ENCODE measurements at places on chromosomes 7 and 10. TPM values are rescaled to one million over a fixed set of nuclear protein-coding genes. Genes with fewer than 3 reads are reported as not detected.
A peak's percentile ranks its signal among the peaks of the same experiment; 100 is the strongest.

Gene NUTM2E
- total RNA-seq = 0.89 TPM

DNA sequence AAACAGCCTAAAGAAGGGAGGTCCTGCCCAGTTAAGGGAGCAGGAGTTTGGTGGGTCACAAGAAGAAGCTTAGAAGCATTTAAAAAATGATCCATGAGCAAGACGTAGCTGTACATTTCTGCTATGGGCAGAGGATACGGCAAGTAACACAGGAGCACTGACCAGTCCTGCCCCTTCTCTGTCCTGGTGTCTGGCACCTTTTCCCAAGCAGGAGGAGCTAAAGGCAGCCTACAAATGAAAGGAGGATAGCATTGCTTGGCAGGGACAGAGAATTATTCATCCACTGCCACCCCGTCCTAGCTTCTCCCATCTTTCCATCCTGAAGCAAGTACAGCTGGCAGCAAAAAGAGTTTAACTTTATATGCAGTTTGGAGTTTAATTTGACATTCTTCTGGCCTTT, 1077.6 kb downstream of the TYW1 start:
- no peaks in the 10 kb centered on the region for H3K27me3 ChIP-seq
- no peak overlapping the region for H3K4me3 ChIP-seq
- H3K36me3 ChIP-seq = no peaks in the 10 kb centered on the region

GRCh38 chr7:114818501-114818900, 103.4 kb upstream of the MDFIC start:
- no peak for DNase-seq
- H3K36me3 ChIP-seq = no peaks in the 10 kb centered on the region
- H3K27me3 ChIP-seq = no peaks in the 10 kb centered on the region
- no peak overlapping the region for H3K4me3 ChIP-seq

Gene ABCB1
- not detected for total RNA-seq

DNA sequence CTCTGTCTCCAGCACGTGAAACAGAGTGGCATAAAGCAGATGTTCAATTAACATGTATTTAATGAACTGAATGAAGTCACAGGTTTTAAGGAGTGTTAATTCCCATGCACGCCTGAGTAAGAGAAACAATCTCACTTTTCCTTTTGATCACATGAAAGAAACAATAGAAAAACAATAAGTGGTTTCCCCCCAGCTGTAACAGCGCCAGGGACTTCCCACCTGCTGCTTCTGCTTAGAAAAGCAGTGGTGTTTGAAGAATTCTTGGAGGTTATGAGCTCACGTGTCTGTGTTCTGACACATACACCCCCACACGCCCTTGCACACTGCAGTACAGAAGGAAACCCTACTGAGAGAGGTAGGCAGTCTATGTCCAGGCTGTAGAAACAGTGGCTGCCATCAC, 51.3 kb upstream of the FRMD4A start:
- no peaks in the 10 kb centered on the region for H3K36me3 ChIP-seq
- H3K27me3 ChIP-seq = no peaks in the 10 kb centered on the region
- H3K4me3 ChIP-seq = no peak overlapping the region
- H3K4me1 ChIP-seq = peaks cover 58% of the 10 kb centered on the region
- H3K27ac ChIP-seq = peak overlapping the region; percentile 72

Gene PAX4
- not detected for total RNA-seq

- no peak overlapping the region for H3K27ac ChIP-seq
- no peak for DNase-seq
- H3K36me3 ChIP-seq = no peaks in the 10 kb centered on the region
- H3K4me3 ChIP-seq = no peak overlapping the region
- H3K27me3 ChIP-seq = peaks cover 6% of the 10 kb centered on the region
Observed at GRCh38 chr7:28207486-28208158, 27.0 kb upstream of the JAZF1 start.

GRCh38 chr10:69801434-69802315, at the start of gene COL13A1:
Gene COL13A1 (plus strand): TSS chr10:69801906. CDS start chr10:69802424, 518 bp downstream.
- no peaks in the 10 kb centered on the region for H3K36me3 ChIP-seq
- H3K4me3 ChIP-seq = peak within 1 kb of the TSS; percentile 86

- H3K36me3 ChIP-seq = no peaks in the 10 kb centered on the region
- no peaks in the 10 kb centered on the region for H3K4me1 ChIP-seq
- peaks cover 16% of the 10 kb centered on the region for H3K27me3 ChIP-seq
- H3K4me3 ChIP-seq = no peak overlapping the region
- H3K27ac ChIP-seq = no peak overlapping the region
- no peak for DNase-seq
Observed at GRCh38 chr7:97081521-97082300, 35.8 kb upstream of the SDHAF3 start.

GRCh38 chr10:101161494-101162299, 30.6 kb downstream of the TLX1 start:
- H3K27me3 ChIP-seq = peaks cover 78% of the 10 kb centered on the region
- peaks cover 4% of the 10 kb centered on the region for H3K4me1 ChIP-seq
- H3K27ac ChIP-seq = no peak overlapping the region
- peak; percentile 90 for DNase-seq

DNA sequence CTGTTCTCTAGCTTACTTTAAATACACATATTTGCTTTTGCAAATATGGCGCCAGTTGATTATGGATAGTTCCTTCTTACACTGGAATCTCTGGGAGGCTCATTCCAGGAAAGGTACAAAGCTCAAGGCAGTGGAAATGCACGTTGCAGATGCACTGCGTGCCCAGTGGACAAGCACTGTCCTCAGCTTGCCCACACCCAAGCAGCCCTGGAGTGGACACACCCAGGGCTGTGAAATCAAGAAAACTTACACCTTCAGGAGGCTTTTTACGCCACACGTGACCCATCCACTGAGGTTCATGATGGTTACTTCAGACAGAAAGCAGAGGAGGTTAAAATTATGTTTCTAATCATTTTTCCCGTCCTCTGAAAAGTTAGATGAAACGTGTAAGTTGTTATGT, 248.5 kb downstream of the VTI1A start:
- no peak overlapping the region for H3K4me3 ChIP-seq
- no peaks in the 10 kb centered on the region for H3K27me3 ChIP-seq
- peaks cover 3% of the 10 kb centered on the region for H3K36me3 ChIP-seq
- no peak overlapping the region for H3K27ac ChIP-seq
- peaks cover 13% of the 10 kb centered on the region for H3K4me1 ChIP-seq
- no peak for DNase-seq

- DNase-seq = no peak
- H3K4me3 ChIP-seq = no peak overlapping the region
- no peak overlapping the region for H3K27ac ChIP-seq
- no peaks in the 10 kb centered on the region for H3K4me1 ChIP-seq
- no peaks in the 10 kb centered on the region for H3K27me3 ChIP-seq
- peaks cover 20% of the 10 kb centered on the region for H3K36me3 ChIP-seq
Observed at GRCh38 chr7:81264116-81264515, 345.3 kb upstream of the SEMA3C start.

Gene ATRNL1
- 20.2 TPM for total RNA-seq

Gene DEPP1
- total RNA-seq = 10.3 TPM

DNA sequence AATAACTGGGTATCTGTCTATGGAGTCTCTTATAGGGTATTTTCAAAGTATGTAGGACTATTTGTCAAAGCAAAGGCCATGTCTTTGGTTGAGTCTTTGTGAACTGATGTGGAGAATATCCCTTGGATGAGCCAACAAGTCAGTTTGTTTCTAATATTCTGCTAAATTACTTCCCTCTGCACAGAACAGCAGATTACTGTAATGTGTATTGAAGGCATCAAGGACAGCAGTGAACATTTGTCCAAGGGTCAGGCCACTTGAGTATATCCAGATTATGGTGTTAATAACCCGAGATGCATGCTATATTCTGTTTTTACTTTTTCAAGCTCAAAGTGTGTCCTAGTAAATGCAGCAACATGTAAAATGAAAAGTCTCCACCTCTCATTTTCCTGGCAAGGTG, 144.2 kb upstream of the GLI3 start:
- H3K27me3 ChIP-seq = no peaks in the 10 kb centered on the region
- H3K27ac ChIP-seq = peak overlapping the region; percentile 82
- no peaks in the 10 kb centered on the region for H3K36me3 ChIP-seq
- no peak for DNase-seq

Gene ABCC2
- total RNA-seq = 0.24 TPM

Gene CC2D2B
- 0.46 TPM for total RNA-seq

DNA sequence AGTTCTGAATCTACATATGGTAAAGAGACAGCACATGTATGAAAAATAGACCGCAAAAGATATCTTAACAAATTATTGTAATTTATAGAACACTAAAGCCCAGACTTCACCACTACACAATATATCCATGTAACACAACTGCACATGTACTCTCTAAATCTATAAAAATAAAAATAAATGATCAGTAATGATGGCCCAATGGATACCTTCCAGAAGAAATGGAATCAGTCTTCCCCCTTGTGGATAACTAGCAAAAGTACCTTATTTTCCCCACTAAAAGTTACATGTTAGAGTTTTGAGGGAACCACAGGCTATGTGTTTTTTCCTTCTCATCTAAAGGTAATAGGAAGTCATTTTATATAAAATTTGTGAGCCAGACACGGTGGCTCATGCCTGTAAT, 25.7 kb downstream of the C7orf25 start:
- H3K4me3 ChIP-seq = no peak overlapping the region
- H3K27ac ChIP-seq = no peak overlapping the region
- H3K27me3 ChIP-seq = peaks cover 7% of the 10 kb centered on the region
- no peak for DNase-seq
- H3K36me3 ChIP-seq = no peaks in the 10 kb centered on the region
- H3K4me1 ChIP-seq = peaks cover 19% of the 10 kb centered on the region

Gene EIF5AL1
- total RNA-seq = not detected

- H3K27ac ChIP-seq = peak overlapping the region; percentile 56
- H3K4me1 ChIP-seq = peaks cover 18% of the 10 kb centered on the region
- no peak for DNase-seq
- no peaks in the 10 kb centered on the region for H3K36me3 ChIP-seq
- no peak overlapping the region for H3K4me3 ChIP-seq
- peaks cover 12% of the 10 kb centered on the region for H3K27me3 ChIP-seq
Observed at GRCh38 chr10:67790534-67791408, 47.2 kb downstream of the DNAJC12 start.

Gene TMEM176A
- total RNA-seq = not detected

Gene NEUROD6
- not detected for total RNA-seq

GRCh38 chr10:63150745-63151144, 17.6 kb downstream of the NRBF2 start:
- H3K4me1 ChIP-seq = peaks cover 3% of the 10 kb centered on the region
- H3K27me3 ChIP-seq = no peaks in the 10 kb centered on the region
- no peak for DNase-seq
- no peak overlapping the region for H3K27ac ChIP-seq
- H3K36me3 ChIP-seq = peaks cover 41% of the 10 kb centered on the region
- H3K4me3 ChIP-seq = no peak overlapping the region

GRCh38 chr10:21388589-21388988, 136.9 kb downstream of the SKIDA1 start:
- H3K36me3 ChIP-seq = no peaks in the 10 kb centered on the region
- no peak for DNase-seq
- peaks cover 21% of the 10 kb centered on the region for H3K4me1 ChIP-seq
- H3K27ac ChIP-seq = no peak overlapping the region
- H3K4me3 ChIP-seq = no peak overlapping the region
- H3K27me3 ChIP-seq = no peaks in the 10 kb centered on the region

GRCh38 chr10:80414142-80414895, 6.0 kb downstream of the PRXL2A start:
- H3K4me3 ChIP-seq = peak overlapping the region; percentile 4
- no peak for DNase-seq
- H3K27me3 ChIP-seq = no peaks in the 10 kb centered on the region
- peaks cover 61% of the 10 kb centered on the region for H3K4me1 ChIP-seq
- H3K36me3 ChIP-seq = no peaks in the 10 kb centered on the region

DNA sequence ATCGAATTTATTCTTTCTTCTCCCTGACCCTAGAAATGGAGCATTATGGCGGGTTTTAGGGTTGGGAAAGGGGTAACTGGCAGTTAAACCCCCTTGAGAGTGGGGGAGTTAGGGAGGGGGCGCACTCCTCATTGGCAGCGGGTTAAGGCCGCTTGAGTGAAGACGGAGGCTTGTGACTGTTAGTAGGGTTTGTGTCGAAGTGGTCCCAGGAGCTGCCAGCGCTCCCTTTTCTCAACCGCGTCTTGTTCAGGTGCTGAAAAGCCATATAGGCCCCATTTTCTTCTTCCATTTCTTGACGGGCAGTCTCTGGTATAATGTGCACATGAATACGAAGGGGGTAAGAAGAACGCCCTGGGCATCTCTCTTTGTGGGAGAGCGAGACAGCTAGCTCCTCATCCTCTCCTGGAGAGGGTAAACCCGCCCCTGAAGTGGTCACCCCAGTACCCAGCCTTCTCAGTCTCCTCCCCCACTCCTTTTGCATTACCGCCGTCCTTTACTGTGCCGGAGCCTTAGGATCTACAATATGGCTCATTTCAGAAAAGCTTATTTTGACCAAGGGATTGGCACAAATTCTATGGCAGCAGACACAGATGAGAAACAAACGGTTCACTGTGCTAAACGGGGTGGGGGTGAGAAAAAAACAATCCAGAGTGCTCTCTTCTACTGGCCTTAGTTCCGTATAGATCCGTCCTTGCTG, 836 bp downstream of the KMT2E start:
- H3K4me1 ChIP-seq = peaks cover 38% of the 10 kb centered on the region
- H3K4me3 ChIP-seq = peak overlapping the region; percentile 98
- DNase-seq = no peak

GRCh38 chr10:95388539-95388938, 97.7 kb upstream of the PDLIM1 start:
- H3K4me1 ChIP-seq = peaks cover 32% of the 10 kb centered on the region
- no peaks in the 10 kb centered on the region for H3K36me3 ChIP-seq
- no peak for DNase-seq
- H3K27me3 ChIP-seq = peaks cover 32% of the 10 kb centered on the region
- H3K27ac ChIP-seq = no peak overlapping the region

DNA sequence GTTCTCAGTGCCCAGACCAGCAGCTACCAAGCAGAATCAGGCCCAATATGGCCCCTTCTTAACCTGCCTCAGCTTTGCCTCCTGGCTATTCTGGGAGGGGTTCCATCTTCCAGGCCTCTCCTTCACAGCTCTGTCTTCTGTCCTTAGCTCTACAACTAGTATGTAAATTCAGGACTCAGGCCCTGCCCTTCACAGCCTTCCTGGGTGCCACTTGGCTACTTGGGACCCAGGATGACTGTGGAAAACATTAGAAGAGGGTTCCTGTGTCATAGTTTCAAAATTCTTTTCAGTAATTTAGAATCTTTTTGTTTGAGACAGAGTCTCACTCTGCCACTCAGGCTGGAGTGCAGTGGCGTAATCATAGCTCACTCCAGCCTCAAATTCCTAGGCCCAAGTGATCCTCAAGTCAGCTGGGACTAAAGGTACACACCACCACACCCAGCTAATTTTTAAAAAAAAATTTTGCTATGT, 33.2 kb upstream of the PAPSS2 start:
- DNase-seq = no peak
- H3K27ac ChIP-seq = no peak overlapping the region
- H3K4me3 ChIP-seq = no peak overlapping the region
- no peaks in the 10 kb centered on the region for H3K4me1 ChIP-seq

Gene ABCA13
- 1.1 TPM for total RNA-seq

Gene BCCIP
- total RNA-seq = 34.6 TPM

Gene MSMB
- not detected for total RNA-seq

Gene CALML5
- not detected for total RNA-seq

Gene CALHM1
- total RNA-seq = not detected

Gene CRHR2
- not detected for total RNA-seq
